Cardiac muscle cell (in vitro differentiated cells and primary cell): ENCODE measurements at places on chromosomes 3 and 15. TPM values are rescaled to one million over a fixed set of nuclear protein-coding genes. Genes with fewer than 3 reads are reported as not detected.

DNA sequence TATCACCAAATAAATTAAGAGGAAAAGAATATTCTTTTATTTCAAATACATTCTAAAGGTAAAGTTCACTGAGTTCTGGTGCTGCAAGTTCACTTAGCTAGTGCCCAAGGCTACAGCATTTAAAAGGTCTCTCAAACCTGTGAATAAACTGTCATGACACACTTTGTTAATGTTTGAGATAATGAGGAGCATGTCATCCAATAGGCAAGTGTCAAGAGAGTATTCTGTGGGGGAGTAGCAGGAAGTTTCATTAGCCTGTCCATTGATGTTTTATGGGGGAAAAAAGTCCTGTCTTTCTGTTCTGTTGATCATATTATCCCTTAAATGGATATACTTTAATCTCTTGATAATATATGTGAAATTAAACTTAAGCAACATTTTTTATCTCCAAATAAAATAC lies 4.0 kb downstream of the SPESP1 start:
- H3K27me3 ChIP-seq = no peaks in the 10 kb centered on the region
- no peak overlapping the region for H3K4me3 ChIP-seq
- peaks cover 4% of the 10 kb centered on the region for H3K4me1 ChIP-seq
- DNase-seq = no peak
- H3K36me3 ChIP-seq = no peaks in the 10 kb centered on the region

DNA sequence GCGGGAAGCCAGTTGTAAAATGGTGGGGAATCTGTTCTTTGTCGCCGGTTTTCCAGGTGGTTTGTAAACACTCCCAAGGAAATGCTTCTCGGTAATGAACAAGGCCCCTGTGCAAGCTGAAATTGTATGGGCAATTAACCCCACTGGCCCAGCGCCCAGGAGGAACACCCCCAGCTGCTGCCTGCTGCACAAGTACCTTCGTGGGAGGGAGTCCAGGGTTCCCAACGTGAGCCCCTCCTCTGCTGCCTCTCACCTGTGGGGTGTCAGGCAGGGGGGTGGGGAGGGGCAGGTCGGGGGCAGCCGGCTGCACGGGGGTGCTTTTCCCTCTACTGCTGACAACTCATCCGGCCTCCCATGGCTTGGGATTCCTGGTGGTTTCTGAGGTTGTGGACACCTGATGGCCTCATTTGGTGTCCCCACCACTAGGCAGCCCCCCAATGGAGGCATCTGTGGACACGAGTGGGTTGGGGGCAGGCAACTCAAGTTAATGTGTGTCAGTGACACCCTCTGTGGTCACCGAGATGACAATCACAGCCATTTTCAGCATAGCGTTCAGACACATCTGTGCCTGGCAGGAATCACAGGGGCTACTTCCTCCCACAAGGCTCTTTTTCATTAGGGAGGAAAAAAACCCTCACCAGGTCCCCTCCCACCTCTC lies 35.6 kb upstream of the PRR23E start:
- no peaks in the 10 kb centered on the region for H3K4me1 ChIP-seq
- H3K27ac ChIP-seq = no peak overlapping the region
- H3K27me3 ChIP-seq = peaks cover 2% of the 10 kb centered on the region
- no peak for DNase-seq

Gene CASR
- 0.04 and 0.06 TPM in 2 replicates for total RNA-seq

Gene BBX
- total RNA-seq = 63.5 and 96.2 TPM in 2 replicates
